Mesothelial cell of epicardium (in vitro differentiated cells): ENCODE measurements at places on chromosomes 11 and 22. TPM values are rescaled to one million over a fixed set of nuclear protein-coding genes. Genes with fewer than 3 reads are reported as not detected.

The B4GALNT4 gene
- total RNA-seq, result 294 to 314 TPM (median 300 TPM) in 3 replicates

GRCh38 chr11:127640561-127641451 is 640.2 kb upstream of the KIRREL3 start:
- DNase-seq, result no peak

GRCh38 chr11:26109658-26110368 is 222.1 kb upstream of the ANO3 start:
- DNase-seq, result no peak

- no peak for DNase-seq
These were observed 12.5 kb upstream of the TMPRSS6 start for GRCh38 chr22:37121887-37122591.

DNA sequence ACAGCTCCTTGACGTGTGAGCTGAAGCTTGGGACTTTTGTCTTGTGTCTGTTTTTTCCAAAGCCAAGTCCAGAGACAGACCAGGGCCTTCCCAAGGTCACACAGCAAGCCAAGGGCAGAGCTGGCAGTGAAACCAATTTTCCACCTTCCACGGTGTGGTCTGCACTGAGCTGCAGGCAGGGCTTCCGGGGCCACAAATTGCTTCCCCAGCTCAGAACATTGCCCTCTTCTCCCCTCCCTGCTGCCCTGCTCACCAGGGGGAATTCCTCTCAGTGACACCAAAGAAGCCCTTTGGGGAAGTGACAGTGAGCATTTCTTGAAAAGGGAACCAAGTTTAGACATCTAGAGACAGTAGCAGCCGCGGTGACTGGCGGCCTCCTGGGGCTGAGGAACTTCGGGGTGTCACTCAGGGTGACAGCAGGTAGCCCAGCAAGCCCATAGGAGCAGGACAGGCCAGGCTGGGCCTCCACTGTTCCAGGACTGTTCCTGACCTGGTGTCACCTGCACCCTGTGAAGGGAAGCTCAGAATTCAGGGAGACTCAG is 9.2 kb downstream of the FXYD2 start:
- DNase-seq, result no peak
